Stimulated activated memory B cell treated with anti-CD40 and anti-IgM and Interleukin-4, amounts not matched to agents 10 μg/mL and 1 μg/mL and 100 μg/mL, for 72 hours (primary cell): ENCODE measurements at places on chromosomes 12 and 14.

DNA sequence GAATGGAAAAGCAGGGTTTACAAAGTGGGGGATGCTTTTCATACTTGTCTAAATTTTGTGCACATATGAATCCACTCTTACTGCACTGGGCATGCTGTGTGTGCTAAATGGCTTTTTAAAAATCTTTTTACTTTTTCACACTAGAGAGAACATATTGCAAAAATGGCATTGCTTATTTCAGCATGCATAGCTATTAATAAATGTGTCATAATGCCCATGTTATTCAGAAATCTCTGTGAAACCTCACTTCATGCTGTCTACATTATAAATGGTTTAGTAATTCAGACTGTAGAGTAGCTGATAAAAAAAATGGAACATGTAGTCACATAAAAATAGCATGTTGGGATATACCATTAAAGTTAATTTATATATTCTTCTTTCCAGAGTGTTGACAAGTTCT lies 593.8 kb downstream of the RPL10L start:
- no peak for ATAC-seq

- no peak for ATAC-seq
Observed at GRCh38 chr12:69490920-69491643, 20.9 kb downstream of the FRS2 start.

DNA sequence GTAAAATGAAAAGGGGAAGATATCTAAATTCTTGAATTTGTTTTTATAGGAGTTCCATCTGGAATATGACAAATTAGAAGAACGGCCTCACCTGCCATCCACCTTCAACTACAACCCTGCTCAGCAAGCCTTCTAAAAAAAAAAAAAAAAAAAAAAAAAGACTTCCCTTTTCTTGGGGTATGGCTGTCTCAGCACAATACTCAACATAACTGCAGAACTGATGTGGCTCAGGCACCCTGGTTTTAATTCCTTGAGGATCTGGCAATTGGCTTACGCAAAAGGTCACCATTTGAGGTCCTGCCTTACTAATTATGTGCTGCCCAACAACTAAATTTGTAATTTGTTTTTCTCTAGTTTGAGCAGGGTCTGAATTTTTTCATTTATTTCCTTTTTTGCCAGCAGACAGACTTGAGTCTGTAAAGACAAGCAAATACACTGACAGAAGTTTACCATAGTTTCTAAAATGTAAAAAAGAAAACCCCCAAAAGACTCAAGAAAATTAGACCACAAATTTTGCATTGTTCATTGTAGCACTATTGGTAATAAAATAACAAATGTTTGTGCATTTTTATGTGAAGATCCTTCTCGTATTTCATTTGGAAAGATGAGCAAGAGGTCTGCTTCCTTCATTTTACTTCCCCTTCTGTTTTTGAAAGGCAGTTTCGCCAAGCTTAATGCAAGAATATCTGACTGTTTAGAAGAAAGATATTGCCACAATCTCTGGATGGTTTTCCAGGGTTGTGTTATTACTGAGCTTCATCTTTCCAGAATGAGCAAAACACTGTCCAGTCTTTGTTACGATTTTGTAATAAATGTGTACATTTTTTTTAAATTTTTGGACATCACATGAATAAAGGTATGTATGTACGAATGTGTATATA lies 12.1 kb upstream of the KCNMB4 start:
- ATAC-seq, result no peak

GRCh38 chr14:101851736-101852405 lies 90.4 kb downstream of the PPP2R5C start:
- ATAC-seq, result peak; percentile 74

GRCh38 chr14:96189281-96189711 lies 15.3 kb upstream of the BDKRB2 start:
- peak; percentile 65 for ATAC-seq

GRCh38 chr14:31895206-31895605 lies 181.9 kb upstream of the ARHGAP5 start:
- no peak for ATAC-seq

DNA sequence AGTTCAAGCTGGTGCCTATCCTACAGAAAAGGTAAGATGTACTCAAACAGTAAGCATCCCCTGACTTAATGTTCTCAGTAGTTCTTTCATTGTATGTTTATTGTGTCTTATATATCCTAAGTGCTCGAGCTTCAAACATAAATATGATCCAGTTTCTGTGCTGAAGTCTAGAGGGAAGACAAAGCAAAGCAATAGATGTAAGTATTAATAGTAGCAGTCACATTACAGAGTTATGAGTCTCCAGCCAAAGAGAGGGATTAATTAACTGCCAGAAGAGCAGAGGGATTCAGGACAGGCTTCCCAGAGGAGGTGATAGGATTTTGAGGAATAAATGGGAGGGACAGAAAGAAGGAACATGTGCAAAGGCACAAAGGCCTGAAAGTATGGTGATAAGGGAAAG lies 1.4 kb downstream of the NGDN start:
- ATAC-seq, result no peak

GRCh38 chr12:96719660-96720362 lies 187.2 kb upstream of the NEDD1 start:
- ATAC-seq, result peak; percentile 85

DNA sequence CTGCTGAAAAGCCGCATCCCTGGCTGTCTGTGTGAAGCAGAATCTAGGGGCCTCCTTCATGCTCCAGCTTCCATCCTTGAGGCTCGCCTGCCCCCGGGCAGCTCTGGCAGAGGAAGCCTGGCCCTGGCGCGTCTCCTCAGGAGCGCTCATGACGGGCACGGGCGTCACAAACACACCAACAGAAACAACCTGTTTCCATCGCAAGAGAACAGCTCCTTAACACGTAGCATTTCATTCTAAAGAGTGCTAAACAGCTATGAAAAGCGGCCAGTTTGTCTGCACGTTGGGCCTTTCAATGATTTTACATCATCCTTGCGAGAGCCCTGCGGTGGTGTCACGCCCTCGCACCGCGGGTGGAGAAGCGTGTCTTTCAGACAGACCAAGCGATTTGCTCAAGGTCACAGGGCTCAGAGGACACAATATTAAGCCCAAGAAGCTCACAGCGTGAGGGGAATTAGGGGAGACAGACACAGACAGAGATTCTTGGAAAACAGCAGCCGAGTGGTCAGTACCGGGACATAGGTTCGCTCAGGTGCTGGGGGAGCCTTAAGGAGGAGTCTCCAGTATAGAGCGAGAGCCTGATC lies 4.9 kb downstream of the ADGRD1 start:
- ATAC-seq, result no peak

GRCh38 chr14:75361751-75362433 lies 65.9 kb upstream of the JDP2 start:
- ATAC-seq, result no peak

GRCh38 chr12:51837286-51837685 lies 11.2 kb downstream of the FIGNL2 start:
- no peak for ATAC-seq

GRCh38 chr14:81970307-81970706 lies 436.7 kb upstream of the SEL1L start:
- ATAC-seq, result no peak

- ATAC-seq, result no peak
Observed at GRCh38 chr12:75337905-75338304, 3.4 kb downstream of the GLIPR1L1 start.

DNA sequence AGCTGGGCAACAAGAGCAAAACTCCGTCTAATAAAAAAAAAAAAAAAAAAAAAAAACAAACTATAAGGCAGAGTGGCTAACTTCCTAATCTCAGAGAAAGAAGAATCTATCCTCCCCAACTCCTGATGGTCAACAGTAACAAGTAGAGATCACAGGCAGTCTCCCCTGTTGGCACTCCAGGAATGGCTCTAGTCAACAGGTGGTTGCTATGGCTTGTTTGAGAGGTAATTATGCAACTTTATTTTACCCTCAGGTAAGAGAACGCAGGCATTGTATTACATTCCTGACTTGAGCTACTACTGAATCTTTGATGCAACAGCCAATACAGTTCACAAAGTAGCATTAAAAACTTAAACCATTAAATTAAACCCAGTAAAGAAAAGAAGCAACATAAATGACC lies 180.3 kb downstream of the DICER1 start:
- no peak for ATAC-seq

GRCh38 chr12:106197906-106198623 lies 49.8 kb downstream of the CKAP4 start:
- no peak for ATAC-seq

DNA sequence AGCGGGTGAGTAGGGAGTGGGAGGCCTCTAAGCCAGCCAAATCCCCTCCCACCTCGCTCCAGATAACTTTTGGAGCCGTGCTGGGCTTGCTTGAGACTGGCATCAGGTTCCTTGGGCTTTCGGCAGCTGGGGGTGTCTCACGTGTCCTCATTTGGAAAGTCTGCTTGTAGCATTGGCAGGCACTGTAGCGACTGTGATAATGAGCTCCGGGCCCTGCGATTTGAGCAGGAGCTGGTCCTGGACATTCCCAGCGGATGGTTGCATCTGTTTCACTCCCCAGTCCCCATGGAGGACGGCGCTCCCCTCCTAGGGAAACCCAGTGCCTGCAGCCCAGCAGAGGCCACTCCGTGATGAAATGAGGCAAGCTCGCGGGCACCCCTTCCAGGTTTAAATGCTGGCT lies 49.4 kb downstream of the DGLUCY start:
- no peak for ATAC-seq

DNA sequence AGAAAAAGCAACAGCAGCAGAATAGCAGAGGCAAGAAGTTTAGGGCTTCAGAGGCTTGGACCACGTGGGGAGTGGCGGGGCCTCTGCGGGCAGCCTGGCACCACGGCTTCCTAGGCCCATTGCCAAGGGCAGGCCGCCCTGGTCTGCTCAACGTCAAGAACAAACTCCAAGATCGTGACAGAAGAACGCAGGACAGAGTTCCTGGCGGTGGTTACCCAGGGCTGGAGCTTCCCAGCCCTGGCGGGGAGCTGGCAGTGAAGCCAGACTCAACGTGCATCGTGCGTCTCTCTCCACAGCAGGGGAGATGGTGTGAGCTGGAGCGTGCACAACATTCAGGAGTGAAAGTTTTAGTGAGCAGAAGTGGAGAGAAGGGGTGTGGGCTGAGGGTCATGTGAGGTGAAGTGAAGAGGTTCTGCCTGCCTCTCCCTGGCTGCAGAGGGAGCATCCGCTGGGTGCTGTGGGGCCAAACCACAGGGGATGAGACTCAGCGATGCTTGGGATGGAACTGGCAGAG lies 13.9 kb upstream of the CACNA2D4 start:
- ATAC-seq, result peak; percentile 65

DNA sequence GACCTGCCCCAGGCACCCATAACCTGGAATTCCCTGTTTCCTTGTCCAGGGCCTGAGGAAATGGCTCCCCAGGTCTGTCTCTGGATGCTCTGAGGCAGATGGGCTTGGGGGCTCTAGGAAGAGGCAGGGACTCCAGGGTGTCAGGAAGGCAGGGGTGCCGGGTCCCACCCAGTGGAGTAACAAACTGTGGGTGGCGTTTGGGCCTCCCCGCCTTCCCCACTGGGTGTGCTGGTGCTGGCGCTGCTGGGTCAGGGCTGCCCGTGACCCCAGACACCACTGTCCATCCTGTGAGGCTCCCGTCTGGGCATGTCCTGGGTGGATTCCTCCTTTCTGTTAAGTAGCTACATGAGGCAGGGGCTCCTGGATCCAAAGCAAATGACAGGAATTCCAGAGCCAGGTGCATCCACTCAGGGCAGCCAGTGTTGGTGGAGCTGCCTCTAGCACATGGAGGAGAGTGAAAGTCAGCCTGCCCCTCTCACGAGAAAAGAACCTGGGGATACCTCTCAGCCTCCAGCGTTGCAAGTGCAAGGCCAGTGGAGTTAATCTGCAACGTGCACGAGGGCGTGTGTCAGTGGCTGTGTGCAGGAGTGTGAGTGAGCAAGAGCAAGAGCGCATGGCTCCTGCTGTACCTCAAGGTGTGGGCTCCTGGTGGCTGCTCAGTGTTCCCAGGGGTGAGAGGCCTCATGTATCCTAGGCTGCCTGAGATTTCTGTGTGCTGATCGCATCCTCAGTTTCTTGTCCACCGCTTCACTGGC lies 403.1 kb downstream of the TMEM121 start:
- ATAC-seq, result peak; percentile 2

- ATAC-seq, result no peak
Observed at GRCh38 chr12:91958816-91959215, 186.8 kb downstream of the BTG1 start.

- no peak for ATAC-seq
Observed at GRCh38 chr12:54222609-54223008, 33.8 kb upstream of the SMUG1 start.

DNA sequence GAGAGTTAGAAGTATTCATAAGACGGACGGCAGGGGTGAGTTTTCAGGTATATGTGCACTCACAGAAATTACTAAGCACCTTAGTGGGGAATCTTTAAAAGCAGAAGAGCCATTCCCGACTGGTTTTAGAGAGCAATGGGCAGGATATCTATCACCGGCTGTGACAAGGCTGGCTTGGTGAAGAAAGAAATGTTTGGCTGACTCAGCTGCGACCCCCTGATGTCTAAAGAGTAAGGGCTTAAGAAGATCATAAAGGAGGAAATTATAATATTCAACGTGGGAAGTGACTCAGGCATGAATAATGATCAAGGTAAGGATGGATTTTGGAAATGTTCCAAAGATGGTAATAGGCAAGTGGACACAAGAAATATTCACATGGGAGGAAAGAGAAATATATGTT lies 407.6 kb downstream of the TMEM132D start:
- ATAC-seq, result no peak

DNA sequence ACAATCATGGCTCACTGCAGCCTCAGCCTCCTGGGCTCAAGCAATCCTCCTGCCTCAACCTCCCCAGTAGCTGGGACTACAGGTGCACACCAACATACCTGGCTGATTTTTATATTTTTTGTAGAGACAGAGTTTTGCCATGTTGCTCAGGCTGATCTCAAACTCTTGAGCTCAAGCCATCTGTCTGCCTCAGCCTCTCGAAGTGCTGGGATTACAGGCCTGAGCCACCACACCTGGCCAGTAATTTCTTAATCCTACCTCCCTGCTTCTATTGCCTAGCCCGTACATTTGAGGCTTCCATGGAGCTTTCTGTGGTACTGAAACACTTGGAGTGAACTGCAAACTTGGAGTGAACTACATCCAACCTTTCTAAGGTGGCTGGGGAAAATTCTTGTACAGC lies 20.7 kb downstream of the SLC35E3 start:
- ATAC-seq, result no peak

GRCh38 chr14:62209287-62209899 lies 447.2 kb downstream of the SNAPC1 start:
- ATAC-seq, result no peak

DNA sequence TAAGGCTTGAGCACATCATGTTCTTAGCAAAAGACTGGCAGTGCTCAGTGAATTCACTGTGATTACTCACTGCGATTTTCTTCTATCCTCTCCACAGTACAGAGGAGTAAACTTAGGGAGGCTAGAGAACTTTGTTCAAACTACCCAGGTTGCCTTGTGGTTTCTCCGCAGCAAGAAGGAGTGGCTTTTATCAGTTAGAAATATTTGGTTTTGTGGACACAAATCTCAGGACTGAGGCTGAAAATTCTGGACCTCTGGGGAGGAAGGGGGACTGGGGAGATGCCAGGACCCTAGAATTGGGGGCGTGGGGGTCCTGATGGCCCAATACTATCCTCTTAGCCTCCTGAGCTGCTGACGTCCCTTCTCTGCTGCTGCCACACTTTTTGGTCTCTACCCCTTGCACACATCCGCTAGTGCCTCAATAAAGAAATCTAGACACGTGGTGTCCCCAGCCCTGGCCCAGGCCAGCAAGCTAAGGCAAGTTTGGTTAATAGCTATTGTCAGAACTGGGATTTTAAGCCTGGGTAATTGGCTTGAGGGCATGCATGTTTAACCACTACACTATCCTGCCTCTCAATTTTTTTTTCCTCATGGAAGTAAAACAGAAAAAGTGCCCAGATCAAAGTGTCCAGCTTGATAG lies 842 bp downstream of the OAS2 start:
- ATAC-seq, result peak; percentile 75

- peak; percentile 37 for ATAC-seq
Observed at GRCh38 chr12:100375038-100375735, 18.3 kb downstream of the SLC17A8 start.
